Lung microvascular endothelial cell (primary cell): ENCODE measurements at places on chromosomes 5 and 9. TPM values are rescaled to one million over a fixed set of nuclear protein-coding genes. Genes with fewer than 3 reads are reported as not detected.

Gene TOR4A
- 21.4 and 21.8 TPM in 2 replicates for total RNA-seq

Gene ADCY2
- total RNA-seq, result not detected in 2 replicates

Gene GPR151
- total RNA-seq, result not detected in 2 replicates

Gene RANBP17
- total RNA-seq, result 4.0 and 4.8 TPM in 2 replicates

Gene PCDHGA2
- 0.65 and 0.79 TPM in 2 replicates for total RNA-seq

Gene SMIM3
- total RNA-seq, result 3.3 and 4.8 TPM in 2 replicates

Gene HRH2
- not detected in 2 replicates for total RNA-seq

Gene NR5A1
- not detected in 2 replicates for total RNA-seq

Gene ENTPD2
- total RNA-seq, result not detected in 2 replicates

GRCh38 chr5:118144540-118144939 lies 843.8 kb downstream of the DTWD2 start:
- DNase-seq, result no peak

GRCh38 chr9:96241391-96241809 lies 60.6 kb downstream of the HSD17B3 start:
- no peak for DNase-seq

- DNase-seq, result no peak
Observed at GRCh38 chr5:34483442-34484033, 172.6 kb upstream of the RAI14 start.

DNA sequence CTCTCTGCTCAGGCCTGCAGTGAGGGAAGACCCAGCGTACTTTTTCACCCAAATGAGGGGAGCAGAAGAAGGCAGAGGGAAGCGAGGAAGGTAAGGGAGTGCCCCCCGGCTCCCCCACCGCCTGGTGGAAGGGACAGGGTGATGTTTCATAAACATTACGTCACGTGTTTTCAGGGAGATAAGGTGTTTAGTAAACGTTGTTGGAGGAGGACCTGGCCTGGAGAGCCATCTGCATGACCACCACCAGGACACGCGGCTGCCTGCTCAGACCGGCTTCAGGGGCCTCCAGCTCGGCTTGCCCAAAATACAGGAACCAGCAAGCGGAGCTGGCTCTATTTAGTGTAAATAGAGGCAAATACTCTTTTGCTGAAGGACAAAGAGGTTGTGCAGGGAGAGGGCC lies 40.0 kb upstream of the C5orf58 start:
- no peak for DNase-seq

DNA sequence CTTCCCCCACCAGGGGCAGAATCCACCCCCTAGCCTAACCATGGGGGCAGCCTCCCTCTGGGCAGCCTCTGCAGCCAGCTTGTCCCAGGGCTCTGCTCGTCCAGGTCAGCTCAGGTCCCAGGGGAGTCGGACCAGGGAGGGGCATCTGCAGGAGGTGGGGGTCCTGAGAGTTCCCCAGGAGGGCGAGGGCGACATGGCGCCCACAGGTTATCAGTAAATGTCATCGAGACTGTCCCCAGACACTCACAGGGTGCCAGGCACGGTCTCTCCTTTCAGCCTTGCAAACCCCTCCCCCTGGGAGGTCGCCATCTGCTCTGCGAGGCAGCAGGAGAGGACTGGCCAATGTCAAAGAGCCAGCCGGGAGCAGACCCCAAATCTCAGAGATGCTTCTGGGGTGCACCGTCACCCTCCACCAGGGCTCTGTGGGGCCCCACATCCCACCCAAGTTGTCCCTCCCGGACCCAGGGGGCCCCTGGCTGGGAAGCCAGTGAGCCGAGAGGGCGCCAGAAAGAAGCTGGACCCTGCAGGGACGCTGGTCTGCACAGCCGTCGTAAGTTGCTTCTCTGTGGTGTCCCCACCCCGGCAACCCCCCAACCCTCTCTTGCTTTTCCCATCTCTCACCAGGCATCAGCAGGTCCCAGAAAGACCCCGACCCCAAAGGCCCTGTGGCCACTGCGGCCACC lies 69.3 kb downstream of the NTNG2 start:
- DNase-seq, result no peak

GRCh38 chr5:160556846-160557245 lies 135.2 kb downstream of the PTTG1 start:
- no peak for DNase-seq

DNA sequence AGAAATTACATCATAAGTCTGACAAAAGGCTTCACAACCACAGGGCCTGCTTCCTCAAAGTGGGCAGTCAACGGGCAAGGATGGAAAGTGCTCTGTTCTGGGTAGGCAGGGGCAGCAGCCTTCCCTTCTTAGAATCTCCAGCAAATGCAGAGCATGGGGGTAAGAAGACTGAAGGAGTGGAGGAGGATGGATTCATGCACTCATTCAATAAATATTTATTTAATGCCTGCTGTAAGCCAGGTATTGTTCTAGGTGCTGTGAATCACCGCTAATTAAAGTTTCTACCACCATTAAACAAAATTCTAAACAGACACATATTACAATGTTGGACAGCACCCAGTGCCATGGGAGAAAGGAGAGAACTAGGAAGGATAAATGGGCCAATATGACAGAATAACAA lies 195.6 kb downstream of the ELAVL2 start:
- DNase-seq, result no peak

DNA sequence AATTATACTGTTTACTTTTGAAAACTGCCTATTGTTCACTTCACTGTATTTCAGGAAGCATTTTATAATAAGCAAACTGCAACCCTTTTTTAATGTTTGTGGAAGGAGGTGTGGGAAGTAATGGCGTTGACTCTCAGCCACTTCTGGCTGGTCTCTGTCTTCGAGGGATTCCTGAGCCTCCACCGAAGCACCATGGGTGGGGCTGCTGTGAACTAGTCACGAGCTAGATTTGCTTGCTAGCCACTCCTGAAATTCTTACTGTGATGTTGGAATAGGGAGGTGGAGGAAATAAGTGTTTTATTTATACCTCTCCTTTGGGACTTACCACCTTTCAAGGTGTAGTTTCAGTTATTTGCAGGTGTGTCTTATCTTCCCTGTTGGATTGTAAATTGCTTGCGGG lies 26.8 kb downstream of the PIP5K1B start:
- DNase-seq, result no peak

DNA sequence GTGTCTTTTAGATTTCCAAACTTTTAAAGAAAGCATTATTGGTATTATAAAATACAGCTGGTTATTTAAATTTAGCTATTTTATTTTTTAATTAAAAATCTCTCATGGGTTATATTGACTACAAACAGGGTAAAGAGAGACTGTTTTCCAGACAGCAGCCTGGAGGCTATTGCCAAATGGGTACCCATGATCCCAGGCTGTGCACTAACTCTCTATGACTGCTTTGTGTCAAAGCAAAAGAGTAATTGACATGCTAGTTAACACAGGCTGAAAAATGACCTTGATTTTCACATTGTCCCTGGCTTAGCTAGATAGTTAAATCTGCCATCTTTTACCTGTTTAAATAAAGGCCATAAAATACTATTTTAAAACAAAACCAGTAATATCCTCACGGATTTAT lies 589.7 kb downstream of the ANXA1 start:
- no peak for DNase-seq

- no peak for DNase-seq
Observed at GRCh38 chr5:64015824-64016223, 53.6 kb upstream of the HTR1A start.

GRCh38 chr5:110965773-110966581 lies 105.5 kb upstream of the TSLP start:
- no peak for DNase-seq

- DNase-seq, result no peak
Observed at GRCh38 chr9:109422641-109423040, 75.5 kb downstream of the PTPN3 start.

DNA sequence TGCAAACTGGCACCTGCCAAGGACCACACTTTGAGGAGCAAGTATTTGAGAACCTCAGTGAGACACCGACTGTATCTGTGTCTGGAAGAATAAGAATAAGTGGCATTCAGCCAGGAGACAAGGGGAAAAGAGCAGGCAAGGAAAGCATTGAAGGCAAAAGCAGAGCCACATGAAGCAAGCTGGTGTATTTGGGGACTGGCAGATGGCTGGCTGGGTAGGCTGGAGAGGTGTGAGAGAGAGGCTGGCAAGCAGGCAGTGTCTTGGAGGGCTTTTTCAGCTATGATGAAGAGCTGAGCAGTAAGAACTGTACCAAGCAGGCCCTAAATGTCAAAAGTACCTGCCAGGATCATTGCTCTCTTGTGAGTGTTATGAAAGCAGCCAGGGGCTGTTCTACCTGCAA lies 14.1 kb upstream of the C5orf58 start:
- no peak for DNase-seq

GRCh38 chr5:153896117-153896516 lies 142.6 kb downstream of the FAM114A2 start:
- DNase-seq, result no peak

DNA sequence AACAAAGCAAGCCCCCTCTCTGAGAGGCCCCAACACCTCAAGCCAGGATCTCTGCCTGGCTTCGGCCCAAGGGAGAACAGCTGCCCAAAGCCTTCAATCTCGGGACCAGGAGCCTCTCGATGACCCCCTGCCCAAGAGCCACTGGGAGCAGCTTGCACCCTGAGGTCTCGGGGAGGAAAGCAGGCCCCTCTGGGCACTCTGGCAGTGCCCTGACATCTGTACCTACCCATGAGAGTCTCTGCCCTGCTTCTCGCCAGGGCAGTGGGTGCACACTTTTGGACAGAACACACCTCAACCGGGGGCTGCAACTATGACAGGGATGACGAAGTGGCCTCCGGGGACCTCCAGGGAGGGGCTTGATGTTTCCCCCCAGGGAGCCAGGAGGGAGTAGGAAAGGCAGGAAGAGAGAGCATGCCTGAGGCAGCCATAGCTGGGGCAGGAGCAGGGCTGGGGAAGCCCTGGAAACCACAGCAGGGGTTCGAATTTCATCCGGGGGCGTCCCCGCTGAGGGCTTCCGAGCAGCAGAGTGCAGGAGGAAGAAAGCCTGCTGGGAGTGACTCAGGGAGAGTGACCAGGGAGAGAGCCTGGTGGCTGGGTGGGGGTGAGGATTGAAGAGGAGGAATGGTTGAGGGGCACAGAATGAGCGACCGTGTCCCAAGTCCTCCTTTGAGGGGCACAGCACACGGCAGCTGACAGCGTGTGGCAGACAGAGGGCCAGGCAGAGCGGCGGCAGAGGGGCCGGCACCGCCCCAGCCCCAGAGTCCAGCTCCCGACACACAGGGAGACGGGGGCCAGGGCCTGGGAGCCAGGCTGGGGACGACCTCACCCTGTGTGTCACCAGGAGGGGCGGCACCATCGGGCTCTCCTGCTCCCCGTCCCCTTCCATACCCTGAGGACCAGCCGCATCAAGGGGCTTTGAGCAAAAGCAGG lies 1.8 kb downstream of the LPCAT1 start:
- DNase-seq, result peak; percentile 29

GRCh38 chr9:120338340-120338739 lies 241.6 kb downstream of the CDK5RAP2 start:
- DNase-seq, result no peak

GRCh38 chr9:87963770-87964169 lies 10.6 kb downstream of the CDK20 start:
- no peak for DNase-seq

- DNase-seq, result no peak
Observed at GRCh38 chr5:143249851-143250250, 153.6 kb downstream of the NR3C1 start.

DNA sequence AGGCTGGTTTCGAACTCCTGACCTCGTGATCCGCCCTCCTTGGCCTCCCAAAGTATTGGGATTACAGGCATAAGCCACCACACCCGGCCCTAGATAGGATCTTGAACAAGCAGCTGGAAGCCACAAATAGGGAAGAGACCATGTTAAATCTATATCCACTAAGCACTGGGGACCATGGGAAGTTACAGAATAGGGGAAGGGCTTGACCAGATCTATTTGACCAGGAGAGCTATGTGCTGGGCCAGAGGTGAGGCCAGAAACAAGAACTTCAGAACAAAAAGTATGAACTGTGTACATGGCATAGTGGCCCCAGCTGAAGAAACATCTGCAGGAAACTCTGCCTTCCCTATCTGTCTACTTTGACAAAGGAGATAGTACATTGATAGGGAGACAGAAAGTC lies 10.8 kb downstream of the KLF4 start:
- no peak for DNase-seq

DNA sequence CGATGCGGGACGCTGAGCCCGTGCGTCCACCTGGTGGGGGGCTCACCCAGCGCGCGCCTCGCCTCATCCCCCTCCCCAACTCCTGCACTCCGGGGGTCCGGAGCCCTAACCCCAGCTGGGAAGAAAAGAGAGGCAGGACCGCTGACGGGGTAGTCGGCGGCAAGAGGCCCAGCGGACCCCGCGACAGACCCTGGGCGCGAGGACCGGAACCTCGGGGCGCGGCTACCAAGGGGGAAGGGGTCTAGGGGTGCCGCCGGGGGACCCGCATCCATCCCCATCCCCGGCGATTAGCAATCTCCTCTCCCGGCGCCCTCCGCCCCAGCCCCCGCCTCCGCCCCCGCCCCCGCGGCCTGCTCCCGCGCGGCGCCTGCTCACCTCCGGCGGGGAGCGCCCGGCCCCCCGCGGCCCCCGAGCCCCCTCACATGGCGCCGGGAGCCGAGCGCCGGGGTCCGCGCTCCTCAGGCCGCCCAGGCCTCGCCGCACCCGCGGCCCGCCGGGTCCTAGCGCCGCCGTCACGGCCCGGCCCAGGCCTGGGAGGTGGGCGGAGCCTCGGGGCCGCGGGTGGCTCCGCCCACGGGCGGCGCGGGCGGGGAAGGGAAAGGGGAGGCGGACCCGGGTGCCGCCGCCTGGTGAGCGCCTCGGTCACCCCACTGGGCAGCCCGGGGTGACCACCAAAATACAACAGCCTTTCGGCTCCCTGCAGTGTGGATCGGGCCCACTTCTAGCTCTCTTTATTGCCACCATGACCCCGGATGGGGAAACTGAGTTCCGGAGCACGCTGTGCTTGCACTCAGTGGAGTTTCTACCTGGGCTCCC lies at the start of gene ST6GALNAC6:
TSS of gene ST6GALNAC6 (minus strand) at position 476 of the 816 bp plus-strand sequence. CDS start 1,622 bp downstream, outside the sequence.
- DNase-seq, result peak; percentile 82

GRCh38 chr9:109506097-109506712 lies 8.1 kb upstream of the PTPN3 start:
- DNase-seq, result peak; percentile 63

DNA sequence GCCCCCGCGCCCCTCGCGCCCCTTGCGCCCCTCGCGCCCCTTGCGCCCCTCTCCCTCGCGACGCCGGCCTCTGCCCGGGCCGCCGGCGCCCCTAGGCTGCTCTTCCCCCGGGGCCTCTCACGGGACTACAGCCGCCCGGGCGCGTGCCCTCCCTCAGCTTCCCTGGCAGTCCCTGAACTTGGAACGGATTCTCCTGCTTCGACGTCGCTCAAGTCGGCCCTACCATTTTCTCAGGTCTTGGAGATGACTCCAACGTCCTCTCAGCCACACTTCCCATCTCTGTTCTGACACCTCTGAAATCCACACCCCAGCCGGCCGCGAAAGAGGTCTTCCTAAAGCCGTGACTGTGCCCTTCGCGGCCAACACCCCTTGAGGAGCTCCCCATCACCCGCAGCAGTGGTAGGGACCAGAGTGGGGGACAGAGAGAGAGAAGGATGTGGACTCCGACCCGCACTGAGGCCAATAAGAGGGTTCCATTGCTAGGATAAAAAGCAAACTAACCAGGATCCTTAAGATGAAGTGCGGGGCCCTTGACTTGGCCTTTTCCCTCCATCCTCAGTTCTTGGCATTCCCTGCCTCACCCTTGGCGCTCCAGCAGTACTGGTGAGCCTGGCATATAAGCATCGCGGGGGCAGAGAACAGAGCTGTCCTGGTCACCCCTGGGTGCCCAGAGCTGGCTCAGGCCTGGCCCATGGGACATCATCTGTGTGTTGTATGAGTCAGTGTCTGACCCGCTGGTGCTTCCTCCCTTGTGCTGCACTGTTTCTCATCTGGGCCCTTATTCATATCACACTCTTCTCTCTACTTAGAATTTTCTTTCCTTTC lies 38.6 kb upstream of the GARNL3 start:
- DNase-seq, result peak; percentile 11
